ENCODE measurements at places on chromosomes 6 and 20.

DNA sequence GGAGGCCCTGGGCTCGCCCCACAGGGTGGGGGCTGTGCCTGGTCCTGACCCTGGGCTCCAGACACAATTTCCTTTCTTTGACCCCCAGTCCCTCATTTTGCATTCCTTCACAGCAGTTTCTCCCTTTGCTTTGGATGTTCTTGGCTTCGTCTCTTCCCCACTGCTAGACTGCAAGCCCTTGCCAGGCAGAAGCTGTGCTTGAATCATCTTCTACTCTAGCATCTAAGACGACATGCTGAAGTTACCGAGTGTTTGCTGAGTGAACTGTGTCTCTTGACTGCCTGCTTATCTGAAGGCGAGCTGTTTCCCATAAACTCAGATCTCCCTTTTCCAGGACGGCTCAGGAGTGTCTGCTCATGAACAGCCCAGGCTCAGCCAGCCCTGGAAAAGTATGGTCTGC lies 14.3 kb upstream of the SYNDIG1 start:
- DNase-seq, result no peak

- DNase-seq, result no peak
These were observed 36.9 kb upstream of the CCDC167 start for GRCh38 chr6:37536491-37537190.

DNA sequence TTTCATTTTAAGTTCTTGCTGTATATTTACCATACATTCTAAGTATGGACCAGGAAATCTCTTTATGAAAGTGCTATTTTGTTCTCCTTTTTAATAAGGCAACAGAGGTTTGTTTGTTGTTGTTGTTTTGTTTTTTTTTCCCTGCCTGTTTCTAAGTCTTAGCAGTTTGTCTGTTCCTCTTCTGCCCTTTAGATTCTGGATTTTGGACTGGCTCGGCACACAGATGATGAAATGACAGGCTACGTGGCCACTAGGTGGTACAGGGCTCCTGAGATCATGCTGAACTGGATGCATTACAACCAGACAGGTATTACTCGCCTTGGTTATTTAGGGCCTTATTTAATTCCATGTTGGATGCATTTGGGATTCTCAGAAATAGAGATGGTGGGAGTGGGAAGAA lies 48.0 kb downstream of the MAPK14 start:
- no peak for DNase-seq

DNA sequence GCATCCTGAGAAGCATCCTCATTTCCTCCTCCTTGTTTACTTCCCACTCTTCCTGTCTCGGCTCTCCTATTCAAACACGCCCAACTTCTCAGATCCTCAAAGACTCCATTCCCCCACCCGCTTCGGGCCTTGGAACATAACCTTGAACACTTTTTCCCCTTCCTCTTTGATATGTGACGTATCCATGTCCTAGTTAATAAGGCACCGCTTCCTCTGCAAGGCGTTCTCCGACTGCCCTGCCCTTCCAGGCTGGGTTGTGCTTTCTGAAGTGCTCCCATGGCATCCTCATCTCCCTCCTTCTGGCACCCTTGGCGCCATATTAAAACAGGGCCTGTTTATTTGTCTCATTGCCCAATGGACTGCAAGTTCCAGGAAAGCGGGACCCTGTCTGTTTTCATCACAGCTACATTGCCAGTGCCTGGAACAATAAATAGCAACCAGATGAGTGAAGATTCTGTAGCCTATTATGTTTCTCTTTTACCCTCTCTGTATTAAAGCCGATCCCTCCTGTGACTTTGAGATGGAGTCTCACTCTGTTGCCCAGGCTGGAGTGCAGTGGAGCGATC lies 115.3 kb upstream of the TRAF3IP2 start:
- no peak for DNase-seq

DNA sequence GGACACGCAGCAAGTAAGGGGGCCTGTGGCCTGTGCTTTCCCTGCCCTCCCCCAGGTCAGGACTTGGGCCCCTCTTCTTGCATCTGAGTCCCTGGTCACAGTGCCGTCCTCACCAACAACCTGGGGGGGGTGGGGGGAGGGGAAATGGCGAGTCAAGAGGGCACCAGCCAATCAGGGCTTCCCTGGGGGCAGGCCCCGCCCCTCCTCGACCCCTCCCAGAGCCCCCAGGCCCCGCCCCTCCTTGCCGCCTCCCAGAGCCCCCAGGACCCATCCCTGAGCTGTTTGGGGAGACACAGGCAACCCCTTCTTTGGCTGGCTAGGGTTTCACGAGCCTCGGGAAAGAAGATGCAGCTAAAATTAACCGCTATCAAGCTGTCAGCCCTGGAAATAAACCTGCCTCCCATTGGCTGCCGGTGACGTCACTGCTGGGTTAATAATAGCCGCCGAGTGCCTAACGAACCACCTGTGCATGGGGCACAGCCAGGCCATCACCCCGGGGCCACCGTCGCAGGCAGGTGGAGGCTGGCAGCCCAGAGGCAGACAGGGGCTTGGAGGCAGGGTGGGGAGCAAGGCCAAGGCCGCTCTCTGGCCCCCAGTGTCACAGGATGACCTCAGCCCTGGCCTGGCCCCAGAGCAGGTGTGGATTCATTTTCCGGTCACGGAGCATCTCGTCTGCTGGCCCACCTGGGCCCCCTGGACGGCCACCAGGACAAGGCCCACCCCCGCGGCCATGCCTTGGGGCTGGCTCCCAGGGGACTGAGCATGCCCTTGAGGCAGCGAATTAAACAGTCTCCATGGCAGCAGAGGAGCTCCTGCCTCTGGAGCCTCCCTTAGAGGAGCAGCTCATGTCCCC lies 3.2 kb upstream of the EEF1A2 start:
- DNase-seq, result peak; percentile 77

GRCh38 chr6:166330612-166331011 lies 11.7 kb downstream of the SFT2D1 start:
- DNase-seq, result no peak

GRCh38 chr6:143141442-143141841 lies 80.8 kb downstream of the AIG1 start:
- DNase-seq, result no peak

- DNase-seq, result no peak
These were observed 652.0 kb upstream of the NOX3 start for GRCh38 chr6:156107624-156108101.

- peak; percentile 58 for DNase-seq
These were observed 46.0 kb downstream of the GTF2H5 start for GRCh38 chr6:158213925-158214674.

- no peak for DNase-seq
These were observed 46.0 kb upstream of the TASP1 start for GRCh38 chr20:13684566-13685222.

DNA sequence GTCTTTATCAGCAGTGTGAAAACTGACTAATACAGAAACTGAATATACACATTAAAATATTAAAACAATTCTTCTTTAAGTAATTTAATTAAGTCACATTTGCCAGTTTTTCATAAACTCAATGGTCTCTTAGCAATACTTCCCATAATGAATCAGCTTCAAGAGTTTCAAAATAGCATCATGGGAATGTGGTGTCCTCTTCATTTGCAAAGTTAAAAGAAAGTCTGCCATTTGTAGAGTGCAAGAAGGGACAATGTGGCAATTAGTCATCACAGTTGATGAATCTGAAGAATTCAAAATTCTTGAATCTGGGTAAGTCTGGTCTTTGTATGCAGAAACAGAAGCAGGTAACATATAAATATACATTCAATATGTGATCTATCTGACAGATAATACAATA lies 38.7 kb downstream of the SYNE1 start:
- DNase-seq, result no peak

DNA sequence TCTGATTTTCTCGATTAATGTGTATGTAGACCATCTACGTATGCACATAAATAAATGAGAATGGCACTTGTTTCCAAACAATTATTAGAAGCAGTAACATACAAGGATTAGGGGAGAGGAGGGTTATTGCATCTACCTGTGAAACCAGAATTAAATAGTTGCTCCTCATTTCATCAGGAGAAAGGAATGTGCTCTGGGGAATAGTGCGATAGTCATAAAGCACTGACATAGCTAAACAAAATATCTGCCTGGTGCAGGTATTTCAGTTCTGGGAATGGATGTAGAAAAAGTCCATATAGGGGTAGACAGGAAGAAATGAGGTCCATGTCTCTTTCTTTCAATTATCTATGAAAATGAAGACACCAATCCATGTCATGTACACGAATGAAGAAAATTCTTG lies 1.6 kb upstream of the ID4 start:
- DNase-seq, result no peak

All from NCI-H446 (cell line).